NCI-H748 treated with DMSO at 0.1 percent for 48 hours (cell line): ENCODE measurements at places on chromosomes 7 and 10.

GRCh38 chr10:122342293-122343134, 32.0 kb upstream of the PLEKHA1 start:
- DNase-seq: no peak

GRCh38 chr10:99945263-99945662, 64.5 kb downstream of the DNMBP start:
- DNase-seq: no peak

- DNase-seq: no peak
These were observed 18.4 kb downstream of the AKR1B1 start for GRCh38 chr7:134440476-134440875.

DNA sequence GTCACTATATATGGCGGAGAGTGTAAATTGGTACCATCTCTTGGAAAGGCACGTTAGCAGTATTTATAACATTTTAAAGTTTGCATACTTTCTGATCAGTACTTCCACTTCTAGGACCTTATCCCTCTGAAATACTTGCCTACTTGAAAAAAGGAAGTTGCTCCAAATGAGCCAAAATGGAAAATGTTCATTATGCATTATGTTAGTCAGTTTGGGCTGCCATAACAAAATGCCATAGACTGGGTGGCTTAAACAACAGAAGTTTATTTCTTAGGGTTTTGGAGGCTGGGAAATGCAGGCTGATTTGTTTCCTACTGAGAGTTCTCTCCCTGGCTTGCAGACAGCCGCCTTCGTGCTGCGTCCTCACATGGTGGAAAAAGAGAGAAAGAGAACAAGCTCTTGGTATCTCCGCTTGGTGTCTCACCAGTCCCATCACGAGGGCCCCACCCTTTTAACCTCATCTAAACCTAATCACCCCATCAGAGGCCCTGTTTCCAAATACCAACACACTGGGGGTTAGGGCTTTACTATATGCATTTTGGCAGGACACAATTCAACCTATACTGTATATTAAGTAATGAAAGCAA, 6.9 kb downstream of the SNX10 start:
- no peak for DNase-seq

GRCh38 chr7:20227291-20227795, 10.2 kb upstream of the MACC1 start:
- no peak for DNase-seq
